ENCODE measurements at places on chromosomes 4 and X.

- DNase-seq = no peak
Observed at GRCh38 chr4:111855308-111855707, 289.9 kb upstream of the FAM241A start.

- DNase-seq = no peak
Observed at GRCh38 chr4:73668782-73669201, 48.6 kb upstream of the RASSF6 start.

GRCh38 chr4:21948347-21949072 lies at the start of gene KCNIP4:
KCNIP4 (minus strand) TSS chr4:21948772.
- DNase-seq = no peak

- no peak for DNase-seq
Observed at GRCh38 chr4:147057611-147058190, 112.0 kb upstream of the TTC29 start.

GRCh38 chr4:56648824-56649151 lies 32.3 kb downstream of the HOPX start:
- DNase-seq = no peak

- DNase-seq = peak; percentile 22
Observed at GRCh38 chr4:22672519-22672918, 20.2 kb upstream of the GBA3 start.

DNA sequence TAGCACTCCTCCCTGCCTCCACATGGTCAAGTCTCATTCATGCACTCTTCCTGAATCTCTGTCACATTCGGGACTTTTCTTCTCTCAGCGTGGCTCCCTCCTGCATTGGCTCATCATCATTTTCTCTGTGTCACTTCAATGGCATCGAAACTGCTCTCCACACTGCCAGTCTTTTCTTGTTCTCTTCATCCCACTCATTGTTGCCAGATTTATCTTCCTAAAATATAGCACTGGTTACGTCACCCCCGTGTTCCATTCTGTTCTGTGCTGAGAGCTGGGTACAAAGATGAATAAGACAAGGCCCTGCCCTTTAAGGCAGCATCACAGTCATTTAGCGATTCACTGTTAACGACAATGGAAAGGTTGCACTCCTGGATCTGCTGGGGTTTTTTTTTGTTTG lies 174.4 kb upstream of the TBC1D9 start:
- DNase-seq = no peak

DNA sequence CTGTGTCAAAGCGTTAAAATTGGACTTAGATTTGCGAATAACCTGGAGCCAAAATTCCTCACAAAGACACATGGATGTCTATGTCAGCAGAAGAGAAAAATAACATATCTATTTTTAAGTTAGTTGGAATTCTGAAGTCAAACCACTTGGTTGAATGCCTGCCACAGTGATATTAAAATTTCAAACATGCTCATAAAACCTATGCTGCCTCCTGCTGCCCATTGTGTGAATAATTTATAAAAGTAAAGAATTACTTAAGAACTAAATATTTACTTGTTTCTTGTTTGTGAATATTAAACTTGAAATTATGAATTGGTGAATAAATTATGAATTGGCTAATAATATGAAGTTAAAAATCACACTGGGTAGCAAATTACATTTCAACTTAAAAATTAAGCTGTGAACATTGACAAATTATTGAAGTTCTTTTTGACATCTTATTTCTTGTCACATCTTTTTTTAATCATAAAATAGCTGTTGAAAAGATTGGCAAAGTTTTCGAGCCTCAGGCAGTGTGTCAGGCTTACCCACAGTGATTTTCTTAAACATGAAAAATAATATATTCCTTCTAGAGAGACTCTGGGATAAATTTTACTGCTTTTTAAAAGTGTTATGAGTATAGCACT lies 35.4 kb downstream of the FABP2 start:
- peak; percentile 41 for DNase-seq

DNA sequence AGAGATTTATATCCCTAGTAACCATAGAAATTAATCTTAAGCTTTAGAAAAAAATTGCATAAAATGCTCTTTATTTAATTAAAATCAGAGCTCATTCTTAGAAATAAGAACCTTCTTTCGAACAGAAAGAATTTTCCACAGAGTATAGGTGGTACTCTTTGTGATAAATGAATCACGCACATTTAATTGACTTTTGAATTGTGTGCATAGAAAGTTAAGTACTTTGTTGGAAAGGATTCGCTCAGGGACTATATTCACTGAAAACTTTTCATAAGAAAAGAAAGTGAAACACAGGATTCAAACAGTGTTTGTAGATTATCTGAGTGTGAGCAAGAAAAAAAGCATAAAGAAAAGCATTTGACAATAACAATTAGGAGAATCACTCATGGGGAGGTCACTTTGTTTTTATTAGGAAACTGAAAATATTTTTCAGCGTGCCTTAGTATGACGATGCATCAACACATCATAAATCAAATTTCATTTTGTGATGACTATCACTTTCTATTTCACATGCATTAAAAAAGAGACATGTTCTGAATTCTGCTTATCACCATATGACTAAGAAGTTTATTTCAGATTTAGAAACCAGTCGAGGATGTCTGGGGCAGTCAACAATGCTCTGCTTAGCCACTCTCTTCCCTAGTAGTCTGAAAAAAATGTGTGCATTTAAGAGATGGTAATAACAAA lies 49.5 kb downstream of the STX18 start:
- no peak for DNase-seq

- no peak for DNase-seq
Observed at GRCh38 chr4:111923786-111924185, 221.5 kb upstream of the FAM241A start.

GRCh38 chr4:27278615-27279375 lies 418.2 kb downstream of the STIM2 start:
- peak; percentile 24 for DNase-seq

GRCh38 chr4:53444954-53445353 lies 67.5 kb downstream of the FIP1L1 start:
- no peak for DNase-seq

DNA sequence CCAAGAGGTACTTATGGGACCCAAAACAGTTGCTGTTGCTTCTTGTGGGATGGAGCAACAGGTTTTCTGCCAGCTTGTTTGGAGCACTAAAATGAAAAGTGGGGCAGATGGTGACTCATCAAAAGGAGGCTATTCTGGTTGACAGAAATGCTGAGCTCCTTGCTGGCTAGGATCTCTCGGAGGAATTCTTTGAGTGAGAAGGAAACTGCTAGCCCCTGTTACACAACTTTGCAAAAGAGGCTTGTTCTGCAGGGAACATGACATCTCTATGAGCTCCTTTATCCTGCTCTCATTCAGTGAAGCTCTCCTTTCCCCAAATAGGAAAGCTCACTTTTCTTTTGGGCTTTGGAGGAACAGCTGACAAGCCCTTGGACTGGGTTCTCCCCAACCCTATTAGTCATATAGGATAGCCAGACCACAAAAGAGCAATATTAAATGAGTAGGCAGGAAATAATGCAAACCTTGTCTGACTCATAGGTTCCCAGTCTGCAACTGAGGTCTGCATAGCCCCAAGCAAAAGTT lies 108.3 kb downstream of the CDS1 start:
- no peak for DNase-seq

DNA sequence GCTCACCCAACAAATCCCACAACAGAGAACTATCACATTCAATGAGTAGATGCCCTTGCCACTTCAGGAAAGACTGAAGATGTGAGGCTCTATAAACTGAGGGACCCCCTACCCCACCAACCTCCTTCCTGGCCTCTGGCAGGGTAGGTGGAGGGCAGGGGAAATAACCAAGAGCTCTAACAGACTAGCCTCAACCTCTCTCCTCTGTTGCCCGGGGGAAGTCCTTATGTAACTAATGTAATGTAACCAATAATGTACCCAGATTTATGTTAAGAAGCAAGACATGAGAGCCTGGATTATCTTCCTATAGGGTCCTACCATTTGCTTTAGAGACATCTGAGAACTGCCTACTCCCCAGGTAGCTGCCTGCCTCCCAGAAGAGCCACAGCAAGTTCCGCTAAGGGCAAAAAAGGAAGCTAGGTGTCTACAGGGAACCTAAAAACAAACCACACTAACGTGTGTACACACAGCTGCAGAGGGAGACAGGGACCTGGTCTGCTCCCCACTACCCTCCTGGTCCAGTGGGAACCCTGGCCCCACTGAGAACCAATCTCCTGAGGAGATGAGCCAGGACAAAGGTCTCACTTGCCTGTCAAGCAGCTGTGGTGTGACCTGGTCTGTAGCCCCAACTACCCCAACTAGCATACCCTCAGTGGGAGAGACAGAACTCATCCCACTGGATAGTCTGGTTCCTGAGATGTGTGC lies 17.7 kb downstream of the OTUD5 start:
- DNase-seq = peak; percentile 44

- no peak for DNase-seq
Observed at GRCh38 chrX:19811807-19812604, 75.4 kb downstream of the SH3KBP1 start.

DNA sequence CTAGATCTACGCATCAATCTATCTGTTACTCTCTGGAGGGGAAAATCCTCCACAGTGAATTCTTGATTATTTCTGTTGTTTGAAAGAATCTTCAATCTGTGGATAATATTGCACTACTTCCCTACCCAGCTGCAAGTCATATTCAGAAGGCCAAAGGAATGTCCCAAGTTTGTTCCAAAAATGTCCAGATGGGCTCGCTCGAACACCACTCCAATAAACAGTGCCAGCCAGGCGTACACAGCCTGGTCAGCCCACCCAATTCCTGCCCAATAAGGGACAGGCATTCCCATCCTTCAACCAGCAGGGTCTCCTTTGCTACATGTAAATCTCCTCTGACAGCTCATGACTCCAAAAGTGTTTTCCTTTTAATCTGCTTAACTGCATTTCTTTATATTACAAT lies 80.7 kb upstream of the GPM6B start:
- no peak for DNase-seq

- no peak for DNase-seq
Observed at GRCh38 chr4:175813821-175814220, 1.8 kb upstream of the GPM6A start.

DNA sequence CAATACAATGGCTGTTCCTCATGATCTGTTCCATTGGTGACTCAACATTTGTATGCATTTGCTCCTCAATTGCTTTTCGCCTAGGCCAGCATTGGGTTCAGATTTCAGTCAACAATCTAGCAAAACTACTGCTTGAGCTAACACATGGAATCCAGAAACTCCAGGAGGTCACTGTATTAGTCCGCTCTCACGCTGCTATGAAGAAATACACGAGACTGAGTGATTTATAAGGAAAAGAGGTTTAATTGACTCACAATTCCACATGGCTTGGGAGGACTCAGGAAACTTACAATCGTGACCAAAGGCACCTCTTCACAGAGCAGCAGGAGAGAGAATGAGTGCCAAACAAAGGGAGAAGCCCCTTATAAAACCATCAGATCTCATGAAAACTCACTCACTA lies 67.1 kb downstream of the RXFP1 start:
- DNase-seq = no peak

- no peak for DNase-seq
Observed at GRCh38 chr4:56314207-56314915, 72.9 kb downstream of the AASDH start.

- DNase-seq = no peak
Observed at GRCh38 chr4:159015841-159016240, 87.0 kb upstream of the RAPGEF2 start.

- no peak for DNase-seq
Observed at GRCh38 chr4:137129441-137129840, 402.9 kb downstream of the PCDH18 start.

- DNase-seq = no peak
Observed at GRCh38 chr4:74449571-74450297, 4.8 kb downstream of the AREG start.

GRCh38 chrX:133150730-133151129 lies 53.8 kb upstream of the USP26 start:
- DNase-seq = no peak

DNA sequence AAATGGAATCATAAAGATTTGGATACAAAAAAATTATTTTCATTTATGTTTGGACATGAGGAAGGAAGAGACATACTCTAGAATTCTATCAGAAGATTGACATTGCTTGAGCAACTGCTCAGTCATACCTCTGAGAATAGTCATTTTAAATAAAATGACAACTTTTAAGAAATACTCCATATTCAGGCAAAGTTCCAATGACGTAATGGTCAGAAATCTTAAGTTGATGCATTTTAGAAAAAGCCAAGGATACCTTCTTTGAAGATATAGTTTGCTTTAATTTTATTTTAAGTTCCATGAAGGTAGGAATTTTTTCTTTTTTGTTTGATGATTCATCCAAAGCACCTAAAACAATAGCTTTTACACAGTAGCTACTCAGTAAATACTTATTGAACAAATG lies 110.3 kb upstream of the ATOH1 start:
- DNase-seq = no peak

GRCh38 chrX:39406799-39407198 lies 605.5 kb downstream of the MID1IP1 start:
- no peak for DNase-seq

DNA sequence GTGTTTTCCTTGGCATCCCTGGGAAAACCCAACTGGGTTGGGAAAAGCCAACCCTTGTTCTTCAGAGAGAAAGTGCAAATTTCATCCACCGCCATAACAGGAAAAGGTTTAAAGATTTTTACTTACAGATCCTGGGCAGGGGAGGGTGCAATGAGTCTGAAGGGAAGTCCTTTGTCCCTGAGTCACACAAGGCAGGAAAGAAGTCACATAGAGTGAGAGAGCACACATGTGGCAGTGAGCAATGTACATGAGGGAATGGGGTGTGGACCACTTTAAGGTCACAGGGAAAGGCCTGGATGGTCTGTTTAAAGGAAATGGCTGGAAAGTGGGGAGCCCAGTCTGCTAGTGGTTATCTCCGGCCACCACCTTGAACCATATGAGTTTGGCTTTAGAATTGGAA lies 248.9 kb downstream of the HS3ST1 start:
- no peak for DNase-seq

GRCh38 chr4:82890901-82891706 lies at the start of gene SEC31A:
SEC31A (minus strand) TSS chr4:82891153; CDS start chr4:82881936, 9,217 bp downstream.
- peak; percentile 86 for DNase-seq

DNA sequence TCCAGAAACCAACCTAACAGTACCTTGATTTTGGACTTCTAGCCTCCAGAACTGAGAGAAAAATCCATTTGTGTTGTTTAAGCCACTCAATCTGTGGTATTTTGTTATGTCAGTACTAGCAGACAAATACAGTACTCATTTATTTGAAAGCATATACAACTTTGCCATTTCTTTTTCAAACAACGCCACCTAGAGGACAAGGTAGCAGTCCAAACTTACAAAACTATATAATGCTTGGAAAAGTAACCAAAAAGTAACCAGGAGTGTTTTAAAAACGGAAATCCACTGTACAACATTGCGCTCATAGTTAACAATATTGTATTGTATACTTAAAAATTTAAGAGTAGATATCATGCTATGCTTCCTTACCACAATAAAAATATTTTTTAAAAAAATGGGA lies 37.0 kb upstream of the FGF13 start:
- DNase-seq = peak; percentile 14

DNA sequence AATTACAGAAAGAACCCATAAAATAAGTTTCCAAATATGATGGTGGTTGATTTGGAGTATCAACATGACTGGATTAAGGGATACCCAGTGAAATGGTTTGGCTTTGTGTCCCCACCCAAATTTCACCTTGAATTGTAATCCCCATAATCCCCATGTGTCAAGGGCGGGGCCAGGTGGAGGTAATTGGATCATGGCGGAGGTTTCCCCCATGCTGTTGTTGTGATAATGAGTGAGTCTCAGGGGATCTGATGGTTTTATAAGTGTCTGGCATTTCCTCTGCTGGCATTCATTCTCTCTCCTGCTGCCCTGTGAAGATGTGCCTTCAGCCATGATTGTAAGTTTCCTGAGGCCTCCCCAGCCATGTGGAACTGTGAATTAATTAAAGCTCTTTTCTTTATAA lies 39.1 kb downstream of the WDFY3 start:
- DNase-seq = no peak

GRCh38 chr4:8303485-8304281 lies 34.1 kb downstream of the HTRA3 start:
- no peak for DNase-seq

Measured in Jurkat, Clone E6-1 (cell line).